ENCODE measurements at places on chromosomes 6 and 20. TPM values are rescaled to one million over a fixed set of nuclear protein-coding genes. Genes with fewer than 3 reads are reported as not detected.

TSPO2 gene
- 6.3 TPM for total RNA-seq

KIFC1 gene
- total RNA-seq: 4.2 TPM

HLA-DRA gene
- 1,645 TPM for total RNA-seq

C6orf47 gene
- total RNA-seq: 37.4 TPM

ATAT1 gene
- total RNA-seq: 2.4 TPM

KIAA1755 gene
- total RNA-seq: 1.4 TPM

LPA gene
- total RNA-seq: not detected

SEMG1 gene
- not detected for total RNA-seq

CST2 gene
- total RNA-seq: not detected

HLA-DRB5 gene
- 1.9 TPM for total RNA-seq

GRCh38 chr6:131470534-131470933 lies 102.5 kb upstream of the ARG1 start:
- no peak for DNase-seq

- no peak for DNase-seq
Measured at GRCh38 chr6:43788301-43788700, 18.3 kb downstream of the VEGFA start.

DNA sequence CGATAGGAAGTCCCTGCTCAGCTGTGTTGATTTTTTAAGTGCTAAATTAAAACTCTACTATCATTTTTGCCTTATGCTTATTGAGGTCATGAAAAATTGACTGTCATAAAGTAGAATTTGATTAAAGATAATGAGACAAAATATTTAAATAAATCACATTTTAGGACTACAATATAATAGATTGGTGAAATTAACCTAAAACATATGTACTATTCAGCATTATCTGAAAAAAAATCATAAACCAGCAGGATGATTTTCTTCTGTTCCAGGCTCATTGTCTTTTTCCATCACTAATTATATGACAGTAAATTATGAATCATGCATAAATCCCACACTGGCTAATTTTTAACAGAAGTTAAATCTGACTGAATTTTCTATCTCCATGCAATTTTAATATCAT lies 373.6 kb upstream of the NRSN1 start:
- no peak for DNase-seq

DNA sequence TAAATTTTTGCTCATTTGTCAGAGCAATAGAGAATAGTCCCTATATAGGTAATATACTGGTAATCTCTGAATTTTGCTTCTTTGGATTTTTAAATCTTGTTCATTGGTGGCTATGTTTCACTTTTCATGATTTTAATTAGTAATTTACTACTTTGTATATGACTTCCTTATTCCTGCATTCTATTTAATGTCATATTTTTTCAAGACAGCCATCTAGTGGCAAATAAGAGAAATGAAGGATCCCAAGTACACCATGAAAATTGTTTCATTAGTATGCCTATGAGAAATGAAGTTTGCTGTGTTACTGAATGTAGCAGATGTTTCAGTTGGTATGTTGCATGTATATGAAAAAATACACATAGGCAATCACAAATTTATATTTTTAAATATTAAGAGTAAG lies 82.4 kb downstream of the ZNF292 start:
- DNase-seq: no peak

GRCh38 chr6:103268335-103268734 lies 1591.4 kb downstream of the HACE1 start:
- no peak for DNase-seq

DNA sequence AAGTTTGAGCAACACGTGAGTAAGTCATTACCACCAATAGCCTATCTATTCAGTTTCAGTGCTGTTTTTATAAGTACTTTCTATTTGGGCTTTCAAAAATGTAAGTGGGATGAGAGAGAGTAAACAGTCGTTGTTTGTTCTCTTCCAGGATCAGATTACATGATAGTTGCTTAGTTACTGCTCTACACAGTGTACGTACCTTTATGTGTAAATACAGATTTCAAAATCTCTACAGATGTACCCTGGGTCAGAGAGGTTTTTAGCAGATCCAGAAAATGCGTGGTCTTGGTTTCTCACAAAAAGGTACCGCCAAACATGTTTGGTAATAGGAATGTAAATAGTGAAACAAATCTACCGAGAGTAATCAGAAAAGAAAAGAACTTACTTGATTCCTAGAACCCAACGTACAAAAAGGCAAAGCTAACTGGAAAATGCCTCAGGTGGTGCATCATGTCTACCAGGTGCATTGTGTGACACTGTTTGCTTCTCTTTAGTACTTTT lies 421.1 kb downstream of the BCKDHB start:
- no peak for DNase-seq

DNA sequence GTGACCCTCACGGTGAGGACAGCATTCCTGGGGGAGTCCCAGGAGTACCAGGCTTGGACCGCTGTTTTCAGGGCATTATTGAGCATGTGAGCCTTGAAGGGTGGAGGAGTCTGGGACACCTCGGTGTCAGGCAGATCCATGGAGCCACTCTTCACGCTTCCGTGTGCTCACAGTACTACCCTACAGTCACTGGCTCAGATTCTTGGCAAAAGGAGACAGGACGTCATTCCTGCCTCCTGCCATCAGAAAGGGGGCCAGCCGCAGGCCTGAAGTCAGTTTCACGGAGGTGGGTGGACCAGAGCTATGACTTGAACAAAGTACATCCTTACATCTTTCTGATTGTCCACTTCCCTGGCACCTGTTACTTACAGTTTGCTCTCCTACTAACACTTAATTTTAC lies 88.9 kb upstream of the CD83 start:
- DNase-seq: no peak

DNA sequence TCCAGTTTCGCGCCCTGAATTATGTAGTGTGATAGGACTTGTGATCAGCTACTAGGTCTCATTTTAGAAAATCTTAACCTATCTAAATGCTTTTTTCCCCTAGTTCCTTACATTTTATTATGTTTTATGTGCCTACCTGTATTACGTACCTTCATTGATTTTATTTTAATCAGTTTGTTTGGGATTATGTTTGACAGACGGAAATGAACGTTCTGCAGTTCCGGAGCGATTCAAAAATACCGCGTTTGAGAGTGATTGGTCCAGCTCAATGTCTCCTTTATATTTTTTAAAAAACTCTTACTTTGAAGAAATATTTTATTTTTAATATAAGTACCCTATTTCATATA lies 114.3 kb upstream of the BTN3A2 start:
- DNase-seq: no peak

DNA sequence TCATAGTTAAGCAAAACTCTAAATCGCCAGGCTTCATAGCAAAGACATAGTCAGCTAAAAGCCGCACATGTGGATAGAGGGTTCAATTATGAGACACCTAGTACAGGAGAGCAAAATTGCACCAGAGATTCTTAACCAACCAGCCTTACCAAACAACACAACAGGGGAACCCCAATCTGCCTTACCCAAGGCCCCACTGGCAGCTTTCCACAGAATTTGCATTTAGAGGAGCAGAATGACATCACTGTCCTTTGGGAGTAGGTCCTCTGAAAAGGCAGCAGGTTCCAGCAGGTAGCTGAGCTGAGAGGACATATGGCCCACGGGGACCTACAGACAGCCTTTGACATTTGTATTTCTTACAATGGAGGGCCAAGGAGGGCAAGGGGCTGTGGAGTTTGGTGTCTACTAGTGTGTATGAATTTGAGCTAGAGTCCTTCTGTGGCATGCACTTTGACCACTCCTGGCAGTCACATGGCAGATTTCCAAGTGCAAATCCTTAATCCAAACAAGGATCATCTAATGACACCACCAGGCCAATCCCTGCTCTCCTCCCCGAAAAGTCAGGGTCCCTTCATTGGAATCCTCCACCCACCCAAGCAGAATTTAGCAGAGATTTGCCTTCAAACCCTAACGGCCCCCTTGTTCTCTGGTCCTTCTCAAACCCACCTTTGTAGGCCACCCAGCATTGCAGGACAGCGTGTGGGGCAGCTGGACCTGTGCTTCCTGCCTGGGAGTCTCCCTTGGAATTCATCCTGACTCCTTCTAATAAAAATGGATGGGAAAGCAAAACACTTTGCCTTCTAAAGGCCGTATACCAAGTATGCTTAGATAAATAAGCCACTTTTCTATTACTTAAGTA lies 171.2 kb upstream of the SUPT3H start:
- DNase-seq: no peak

GRCh38 chr6:138999949-139000725 lies 12.1 kb upstream of the REPS1 start:
- DNase-seq: no peak

GRCh38 chr6:149176971-149177667 lies 140.4 kb upstream of the TAB2 start:
- DNase-seq: no peak

DNA sequence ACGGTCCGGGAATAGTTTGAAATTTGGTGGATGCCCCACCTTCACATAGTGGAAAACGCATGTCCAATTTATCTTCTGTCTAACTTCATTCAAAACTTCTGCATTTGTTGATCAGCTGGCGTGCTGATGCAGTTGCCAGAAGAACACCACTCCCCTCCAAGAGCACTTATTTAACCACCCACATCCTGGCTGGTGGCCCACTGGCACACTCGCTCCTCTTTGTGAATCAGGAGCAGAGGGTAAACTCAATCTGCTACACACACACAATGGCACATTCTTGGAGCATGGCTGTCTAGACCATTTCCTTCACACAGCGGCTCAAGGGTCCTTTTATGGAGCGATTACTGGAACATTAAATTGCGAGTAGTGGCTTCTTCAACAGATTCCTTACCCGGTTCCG lies 55.1 kb upstream of the CEP162 start:
- no peak for DNase-seq

- no peak for DNase-seq
Measured at GRCh38 chr6:132785936-132786335, 12.5 kb downstream of the SLC18B1 start.

DNA sequence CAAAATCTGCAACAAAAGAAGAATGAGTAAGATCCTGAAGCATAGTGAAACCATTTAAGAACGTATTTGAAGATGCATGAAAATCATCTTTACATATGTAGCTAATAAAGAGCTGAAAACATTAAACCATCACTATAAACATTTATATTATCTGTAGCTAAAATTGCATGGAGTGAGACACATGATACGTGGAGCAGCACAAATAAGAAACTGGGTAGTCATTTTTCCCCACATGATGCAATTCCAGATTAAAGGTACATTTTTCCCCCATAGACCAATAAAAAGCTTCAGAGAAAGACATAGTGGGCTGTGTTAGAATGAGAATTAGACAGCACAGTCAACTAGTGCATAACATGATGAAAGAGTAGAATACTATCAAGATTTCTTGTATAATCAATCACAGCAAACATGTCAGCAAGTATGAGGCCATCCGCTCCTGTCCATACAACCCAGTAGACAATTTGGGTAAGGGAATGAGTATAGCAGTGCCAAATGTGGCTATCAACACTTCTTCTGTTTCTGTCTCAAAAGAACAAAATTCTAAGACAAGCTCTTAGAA lies 67.0 kb downstream of the RSPO3 start:
- DNase-seq: no peak

DNA sequence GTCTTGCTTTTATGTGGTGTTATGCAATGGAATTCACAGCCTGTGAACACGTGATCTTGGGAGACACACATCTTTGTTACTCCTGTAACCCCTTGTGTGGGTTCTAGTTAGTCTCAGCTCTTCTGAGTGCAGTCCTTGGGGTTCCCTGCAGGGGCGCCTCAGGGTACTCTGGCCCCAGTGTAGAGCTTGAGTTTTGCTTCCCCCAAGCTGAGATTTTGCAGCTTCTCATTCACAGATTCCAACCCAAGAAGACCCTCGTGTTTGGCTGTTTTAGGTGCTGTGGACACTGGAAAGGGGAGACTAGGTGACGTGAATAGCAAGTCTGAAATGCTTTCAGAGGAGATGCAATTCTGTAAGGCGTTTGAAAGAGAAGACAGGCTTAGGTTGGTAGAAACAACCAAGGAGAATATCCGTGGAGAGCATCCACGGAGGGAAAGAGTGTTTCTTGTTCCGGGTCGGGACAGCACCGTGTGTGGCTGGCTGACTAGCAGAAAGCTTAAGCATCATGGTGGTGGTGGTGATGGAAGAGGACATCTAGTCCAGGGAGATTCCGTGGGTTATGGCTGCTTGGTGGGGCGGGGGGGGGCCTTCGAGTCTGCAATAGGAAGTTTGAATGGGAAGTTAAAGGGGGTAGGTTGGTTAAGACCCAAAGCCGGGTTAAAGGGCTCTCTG lies 30.1 kb downstream of the DUSP22 start:
- no peak for DNase-seq

DNA sequence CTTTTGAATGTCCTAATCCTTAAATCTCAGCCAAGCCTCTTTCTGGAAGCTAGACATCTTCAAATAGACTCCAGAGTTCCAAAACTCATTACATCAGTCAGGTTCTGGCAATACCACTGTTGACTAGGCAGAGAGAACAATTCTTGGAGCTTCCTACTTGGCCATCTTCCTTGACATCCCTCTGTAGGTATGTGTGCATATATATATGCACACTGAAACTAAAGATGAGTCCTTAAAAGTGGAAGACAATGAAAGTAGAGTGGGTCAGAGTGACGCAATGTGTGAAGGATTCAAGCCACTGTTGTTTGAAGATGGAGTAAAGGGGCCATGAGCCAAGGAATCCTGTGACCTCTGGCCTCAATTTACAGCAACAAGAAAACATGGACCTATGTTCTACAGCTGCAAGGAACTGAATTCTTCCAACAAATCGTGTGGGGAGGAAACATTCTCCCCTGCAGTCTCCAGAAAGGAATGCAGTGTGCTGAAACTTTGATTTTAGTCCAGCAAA lies 18.7 kb upstream of the DUSP22 start:
- DNase-seq: no peak

DNA sequence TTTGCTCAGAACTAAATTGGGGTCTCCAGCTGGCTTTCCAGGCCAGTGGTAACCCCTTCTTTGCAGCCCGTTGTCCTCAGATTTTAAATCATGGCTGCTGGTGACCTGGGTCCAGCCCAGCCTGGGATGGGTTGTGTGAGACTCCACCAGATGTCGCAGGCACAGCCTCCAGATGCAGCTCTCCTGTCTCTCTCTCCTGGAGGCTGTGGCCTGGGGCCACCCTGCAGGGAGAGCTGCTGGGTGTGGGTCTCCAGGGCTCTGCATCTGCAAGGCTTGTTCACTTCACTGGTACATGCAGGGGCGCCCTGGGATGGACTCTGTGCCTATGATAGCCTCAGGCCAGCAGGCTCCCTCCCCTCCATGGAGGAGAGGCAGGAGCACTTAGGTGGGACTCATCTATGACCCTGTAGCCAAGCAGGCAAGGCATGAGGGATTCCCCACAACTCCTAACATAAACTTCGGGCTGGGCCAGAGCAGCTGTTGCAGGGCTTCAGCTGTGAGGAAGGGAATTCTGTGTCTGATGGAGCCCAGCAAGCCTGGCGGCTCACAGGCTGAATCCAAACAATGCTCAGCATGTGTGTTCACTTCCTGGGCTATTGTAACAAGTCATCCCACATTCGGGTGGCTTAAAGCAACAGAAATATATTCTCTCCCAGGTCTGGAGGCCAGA lies 94.7 kb upstream of the NXT1 start:
- no peak for DNase-seq

Measured in spleen (tissue), 13 donors.